AML-193 (cell line): ENCODE measurements at places on chromosomes 7 and 10.

DNA sequence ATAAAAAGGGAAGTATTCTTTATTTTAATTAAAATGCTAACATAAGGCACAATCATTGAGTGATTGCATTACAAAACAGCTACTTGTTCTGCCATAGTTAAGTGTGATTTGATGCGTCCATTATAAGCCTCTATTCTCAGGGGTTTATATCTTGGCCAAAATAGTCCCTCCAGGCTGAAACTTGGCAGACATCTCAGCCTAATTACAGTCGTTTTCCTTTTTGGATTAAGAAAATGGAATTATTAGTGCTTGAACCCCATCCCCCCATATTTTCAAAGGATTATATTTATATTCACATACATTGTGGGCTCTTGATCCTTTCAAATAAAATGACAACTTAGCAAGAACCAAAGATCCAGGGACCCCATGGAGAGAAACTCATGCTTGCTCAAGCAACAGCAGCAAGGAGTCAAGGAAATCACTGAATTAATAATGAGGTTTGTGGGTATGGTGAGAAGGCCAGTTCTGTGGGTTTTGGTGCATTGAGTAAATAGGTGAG is 66.7 kb upstream of the NEUROD6 start:
- DNase-seq = no peak

- no peak for DNase-seq
Observed at GRCh38 chr10:24851629-24852028, 100.8 kb downstream of the PRTFDC1 start.

- peak; percentile 85 for DNase-seq
Observed at GRCh38 chr10:119113751-119114732, 10.1 kb downstream of the DENND10 start.

DNA sequence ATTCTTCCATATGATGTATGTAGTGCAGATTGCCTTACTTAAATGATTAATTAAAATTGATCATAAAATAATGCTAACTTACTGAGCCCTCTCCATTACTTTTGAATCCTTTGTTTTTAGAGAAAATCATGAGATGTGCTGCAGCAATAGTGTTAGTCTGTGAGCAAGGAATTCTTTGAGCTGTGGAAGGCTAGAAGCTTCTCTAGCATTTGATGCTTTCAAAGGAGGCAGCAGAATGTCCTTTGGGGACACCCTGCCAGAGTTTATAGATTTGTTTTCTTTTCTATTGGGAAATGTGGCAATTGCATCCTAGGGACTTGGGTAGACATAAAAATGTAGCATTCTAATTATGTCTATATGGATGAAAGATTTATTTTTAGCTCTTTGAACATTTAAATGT is 284.1 kb upstream of the SMIM30 start:
- DNase-seq = no peak

DNA sequence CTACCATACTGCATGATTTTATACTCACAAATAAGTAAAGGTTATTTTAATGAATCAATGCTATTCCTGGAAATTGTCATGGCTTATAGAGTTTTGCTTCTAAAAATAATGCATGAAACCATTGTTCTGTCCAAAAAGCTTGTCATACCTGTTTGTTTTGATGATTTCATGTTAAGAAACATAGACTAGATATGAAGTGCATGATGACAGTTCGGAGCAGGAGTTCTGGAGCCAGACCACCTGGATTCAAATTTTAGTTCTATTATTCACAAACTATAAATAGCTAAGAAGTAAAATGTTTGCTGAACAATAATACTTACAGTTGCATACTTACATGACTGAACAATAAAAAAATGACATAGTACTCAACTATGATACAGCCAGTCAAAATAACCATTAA is 107.0 kb upstream of the AKR1E2 start:
- DNase-seq = no peak

DNA sequence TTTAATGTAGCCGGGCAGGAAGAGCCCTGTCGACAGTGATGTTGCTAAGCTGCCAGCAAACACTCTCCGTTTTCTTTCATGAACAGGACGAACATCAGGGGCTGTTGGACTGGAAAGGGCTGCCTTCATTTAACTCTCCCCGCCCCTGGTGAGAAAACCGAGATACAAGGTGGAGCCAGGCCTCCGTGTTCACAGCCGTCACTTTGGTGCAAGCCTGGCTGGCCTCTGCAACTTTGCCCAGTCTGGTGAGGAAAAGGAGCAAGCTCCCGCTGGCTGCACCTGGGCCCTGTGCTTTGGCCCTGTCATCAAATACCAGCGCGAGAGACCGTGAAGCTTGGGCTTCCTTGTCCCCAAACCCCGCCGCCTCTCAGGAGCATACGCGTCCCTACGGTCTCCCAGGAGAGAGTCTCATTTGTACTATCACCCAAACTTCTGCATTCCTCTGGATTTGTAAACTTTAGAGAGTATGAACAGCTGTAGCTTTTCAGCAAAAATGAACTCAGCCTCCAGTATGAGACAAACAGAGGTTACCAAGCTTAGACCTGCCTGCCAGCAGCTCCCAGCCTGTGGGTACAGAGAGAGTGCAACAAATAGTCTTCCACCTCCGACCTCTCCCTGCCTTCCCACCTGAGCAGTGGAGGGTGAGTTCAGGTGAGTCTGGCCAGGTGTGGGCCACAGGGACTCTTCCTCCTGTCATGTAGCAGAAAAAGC is 445.3 kb upstream of the MGMT start:
- no peak for DNase-seq

- DNase-seq = peak; percentile 84
Observed at GRCh38 chr7:98202367-98203195, 8.7 kb upstream of the BHLHA15 start.

DNA sequence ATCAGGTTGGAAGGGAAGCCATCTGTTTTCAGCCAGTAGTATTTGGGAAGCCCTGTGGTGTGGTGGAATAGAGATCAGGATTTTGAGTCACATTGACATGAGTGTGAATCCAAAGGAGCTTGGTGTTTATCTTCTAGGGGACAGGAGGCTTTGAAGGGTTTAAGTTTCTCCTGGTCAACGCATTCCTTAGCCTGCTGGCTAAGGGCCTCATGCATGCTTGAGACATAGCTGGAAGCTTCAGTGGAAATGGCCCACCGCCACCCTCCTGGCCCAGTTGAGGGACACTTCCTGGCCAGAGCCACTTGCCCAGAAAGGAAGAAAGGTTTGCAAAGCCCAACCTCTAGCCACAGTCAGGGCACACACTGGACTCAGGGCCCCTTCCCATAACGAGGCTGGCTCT is 70.9 kb downstream of the CDK1 start:
- DNase-seq = no peak

GRCh38 chr10:77837925-77838595 is 88.5 kb downstream of the DLG5 start:
- DNase-seq = no peak

- DNase-seq = no peak
Observed at GRCh38 chr7:79598351-79598750, 144.9 kb upstream of the MAGI2 start.
